ENCODE measurements at places on chromosomes 3 and 15.
A peak's percentile ranks its signal among the peaks of the same experiment; 100 is the strongest.

- no peak for DNase-seq
Observed at GRCh38 chr3:82293867-82294266, 532.4 kb upstream of the GBE1 start.

- DNase-seq, result no peak
Observed at GRCh38 chr3:127371846-127372245, 84.0 kb upstream of the PRR20G start.

- DNase-seq, result no peak
Observed at GRCh38 chr3:52447512-52448355, 2.8 kb upstream of the SEMA3G start.

DNA sequence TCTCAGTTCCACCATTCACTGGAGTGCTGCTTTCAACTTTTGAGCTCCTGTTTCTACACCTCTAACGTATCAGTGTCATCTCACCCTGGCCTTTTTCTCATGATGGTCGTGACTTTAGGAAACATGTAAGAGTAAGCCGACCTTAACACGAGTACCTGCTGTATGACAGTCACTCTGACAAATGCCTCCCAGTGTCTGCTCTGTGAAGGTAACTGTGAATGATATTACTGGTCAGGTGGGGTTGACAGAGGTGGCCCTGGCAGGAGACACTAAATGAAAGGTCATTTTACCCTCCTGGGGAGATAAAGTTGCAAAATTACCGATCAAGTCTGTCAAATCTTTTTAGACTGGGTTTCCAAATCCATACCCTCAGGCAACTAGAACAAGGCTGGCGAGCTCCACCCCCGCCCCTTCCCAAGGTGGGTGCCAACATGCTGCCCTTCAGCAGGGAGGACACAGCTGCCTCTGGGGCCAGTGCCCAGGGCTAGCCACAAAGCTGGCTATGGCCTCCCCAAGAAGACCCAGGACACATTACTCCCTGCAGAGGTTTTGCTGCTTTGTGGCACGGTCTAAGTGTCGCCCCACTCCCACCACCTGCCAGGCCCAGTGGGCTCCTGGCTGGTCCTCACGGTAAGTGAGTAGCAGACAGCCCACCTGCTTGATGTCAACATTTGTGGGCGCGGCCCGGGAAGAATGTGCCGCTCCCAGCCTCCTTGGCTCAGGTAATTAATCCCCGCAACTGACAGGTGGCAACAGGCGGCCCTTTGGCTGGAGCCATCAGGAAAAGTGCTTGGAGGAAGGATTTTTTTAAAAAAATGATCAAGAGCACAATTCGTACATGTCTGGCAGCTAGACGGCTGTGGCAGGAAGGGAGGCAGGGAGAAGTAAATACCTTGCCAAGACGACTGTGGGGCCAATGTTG lies 211.8 kb downstream of the TP63 start:
- no peak for DNase-seq

GRCh38 chr3:171494457-171495109 lies 34.4 kb upstream of the TNIK start:
- DNase-seq, result no peak

DNA sequence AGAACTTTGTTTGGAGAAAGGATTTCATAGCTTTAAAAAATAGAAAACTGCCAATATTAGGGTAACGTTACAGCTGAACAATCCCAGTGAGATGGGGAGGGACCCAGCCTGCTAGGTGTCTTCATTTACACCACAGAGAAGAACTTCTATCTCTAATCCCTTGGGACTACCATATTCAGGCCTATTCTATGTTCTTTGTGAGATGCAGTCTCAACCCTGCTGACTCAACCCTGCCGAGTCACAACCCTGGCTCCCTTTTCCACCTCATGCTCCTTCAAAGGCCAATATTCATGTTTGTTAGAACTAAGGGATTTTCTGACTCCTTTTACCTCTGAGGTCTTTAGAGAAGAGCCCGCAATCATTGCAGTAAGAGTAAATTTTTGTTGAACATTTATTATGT lies 350.5 kb downstream of the EPHB1 start:
- no peak for DNase-seq

GRCh38 chr3:90010341-90010740 lies 902.9 kb downstream of the EPHA3 start:
- DNase-seq, result no peak

DNA sequence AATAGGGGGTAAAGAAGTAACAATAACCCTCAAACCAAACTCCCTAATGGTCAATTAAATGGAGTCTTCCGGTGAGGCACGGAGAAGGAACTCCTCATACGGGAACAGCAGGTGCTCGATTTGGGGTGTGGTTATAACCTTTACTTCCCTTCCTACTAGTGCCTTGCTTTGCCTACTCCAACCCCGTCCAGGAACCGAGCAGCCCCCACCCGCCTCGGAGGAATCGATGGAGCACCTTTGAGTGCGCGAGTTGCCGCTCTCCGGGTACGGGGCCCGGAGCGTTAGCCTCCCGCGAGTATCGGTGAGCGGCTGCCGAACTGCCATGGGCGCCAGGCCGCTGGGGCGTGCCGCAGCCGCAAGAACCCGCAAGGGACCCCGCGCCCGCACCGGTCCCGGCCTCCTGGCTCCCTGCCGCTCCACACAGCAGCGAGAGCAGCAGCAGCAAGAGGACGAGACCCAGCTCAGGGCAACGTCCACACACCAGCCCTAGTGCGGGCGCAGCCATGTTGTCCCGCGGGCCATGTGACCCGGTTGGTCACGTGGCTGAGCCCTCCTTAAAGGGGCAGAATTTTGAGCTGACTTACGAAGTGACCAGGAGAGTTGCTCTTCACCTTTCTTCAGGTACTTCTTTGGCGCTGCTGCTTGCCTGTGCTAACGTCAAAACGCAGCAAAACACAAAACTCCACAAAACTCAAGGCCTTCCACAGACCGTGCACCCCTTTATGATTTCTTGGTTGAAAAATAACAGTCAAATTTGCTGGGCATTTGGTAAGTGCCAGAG lies at the start of gene SUMF1:
Gene SUMF1 (minus strand): TSS at position 529 of the 781 bp plus-strand sequence. CDS start 24 bp downstream, at position 505.
- peak; percentile 68 for DNase-seq

GRCh38 chr3:120113128-120114116 lies 19.2 kb upstream of the GSK3B start:
- no peak for DNase-seq

DNA sequence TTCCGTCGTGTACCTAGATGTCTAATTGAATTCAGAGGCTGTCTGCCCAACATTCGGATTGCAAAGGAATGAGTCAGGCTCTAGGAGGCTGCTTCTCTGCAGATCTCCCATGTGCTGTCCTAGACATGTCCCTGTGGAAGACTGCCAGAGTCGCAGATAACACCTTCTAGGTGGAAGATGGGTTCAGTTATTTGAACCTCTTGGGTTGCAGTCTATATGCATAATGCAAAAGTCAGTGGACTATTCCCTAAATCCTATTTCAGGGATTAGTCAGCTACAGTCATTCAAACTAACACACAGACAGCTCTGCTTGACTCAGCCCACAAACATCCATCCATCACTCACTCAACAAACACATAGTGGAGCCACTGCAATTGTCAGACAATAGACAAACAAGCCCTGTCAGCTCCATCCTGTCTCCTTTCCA lies 300.0 kb upstream of the CTNNB1 start:
- DNase-seq, result no peak

- no peak for DNase-seq
Observed at GRCh38 chr15:59867086-59867855, 136.8 kb upstream of the FOXB1 start.

GRCh38 chr15:78492872-78493271 lies 14.5 kb upstream of the HYKK start:
- no peak for DNase-seq

- no peak for DNase-seq
Observed at GRCh38 chr3:169508426-169508825, 155.1 kb downstream of the MECOM start.

DNA sequence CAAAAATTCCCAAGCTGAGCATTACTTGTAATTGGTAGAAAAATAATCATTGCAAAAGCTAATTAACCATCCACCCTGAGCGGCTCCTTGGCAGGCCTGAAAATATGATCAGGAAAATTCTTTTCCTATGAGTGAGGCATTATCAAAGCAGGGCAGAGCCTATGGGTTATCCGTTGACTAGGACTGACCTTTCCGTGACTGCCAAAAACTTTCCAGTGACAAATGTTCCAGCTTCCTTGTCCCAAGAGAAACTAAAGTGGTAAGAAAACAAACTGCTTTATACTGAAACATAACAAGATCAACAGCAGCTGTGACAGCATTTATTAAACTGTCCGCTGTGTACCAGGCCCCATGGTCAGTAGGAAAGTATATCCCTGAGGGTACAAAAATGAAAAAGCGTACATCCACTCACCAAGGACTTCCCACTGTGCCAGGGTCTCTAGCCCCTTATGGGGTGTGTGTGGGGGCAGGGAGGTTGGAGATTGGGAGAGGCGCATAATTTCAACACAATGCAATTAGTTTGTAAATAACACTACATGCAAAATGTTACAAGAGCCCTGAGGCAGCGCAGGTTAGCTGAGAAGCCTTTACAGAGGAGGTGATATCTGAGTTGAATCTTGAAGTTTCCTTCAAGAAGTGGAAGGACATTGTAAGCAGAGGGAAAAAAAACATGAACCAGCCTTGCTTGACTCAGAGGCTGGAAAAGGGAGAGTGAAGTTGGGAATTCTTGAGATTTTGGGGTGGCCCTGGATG lies 8.5 kb downstream of the LIPC start:
- DNase-seq, result no peak

DNA sequence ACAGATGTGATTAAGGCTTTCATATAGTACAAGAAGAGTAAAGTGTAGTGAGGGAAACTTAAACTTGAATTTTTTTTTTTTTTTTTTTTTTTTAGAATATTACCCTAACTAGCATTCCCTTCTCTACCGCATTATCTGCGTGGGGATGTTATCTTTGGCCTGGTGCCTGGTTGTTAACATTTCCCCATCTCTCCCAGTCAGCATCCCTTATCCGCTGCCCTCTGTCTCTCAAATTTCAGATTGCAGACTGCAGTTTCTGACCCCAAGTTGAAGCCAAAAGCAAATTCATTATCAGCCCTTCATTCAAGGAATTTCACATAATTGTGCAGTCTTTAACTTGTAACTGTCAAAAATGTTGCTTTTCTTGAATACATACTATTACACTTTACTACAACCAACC lies 353.0 kb downstream of the PLOD2 start:
- DNase-seq, result no peak

DNA sequence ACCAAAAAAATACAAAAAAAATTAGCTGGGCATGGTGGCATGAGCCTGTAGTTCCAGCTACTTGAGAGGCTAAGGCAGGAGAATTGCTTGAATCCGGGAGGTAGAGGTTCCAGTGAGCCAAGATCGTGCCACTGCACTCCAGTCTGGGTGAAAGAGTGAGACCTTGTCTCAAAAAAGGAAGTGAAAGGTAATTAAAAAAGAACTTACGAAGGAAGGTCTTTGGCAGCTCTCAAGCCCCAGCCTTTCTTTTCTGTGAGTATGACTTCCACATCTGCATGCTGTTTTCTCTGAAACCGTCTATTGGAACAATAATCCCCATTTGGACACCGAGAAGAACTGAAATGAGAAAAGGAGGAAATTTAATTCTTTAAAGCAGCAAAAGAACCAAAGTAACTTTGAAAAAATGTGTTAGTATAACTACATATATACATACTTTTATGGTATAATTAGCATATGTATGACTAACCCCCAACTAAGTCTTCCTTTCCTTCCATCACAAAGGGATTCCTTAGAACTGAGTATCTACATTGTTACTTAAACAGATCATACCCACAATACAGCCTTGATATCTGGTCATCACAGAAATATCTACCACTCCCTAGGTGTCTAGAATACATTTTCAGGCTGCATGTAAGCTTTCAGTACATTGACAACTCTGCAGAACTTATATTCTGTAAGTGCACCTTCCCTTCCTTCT lies 50.1 kb downstream of the SETD2 start:
- no peak for DNase-seq

DNA sequence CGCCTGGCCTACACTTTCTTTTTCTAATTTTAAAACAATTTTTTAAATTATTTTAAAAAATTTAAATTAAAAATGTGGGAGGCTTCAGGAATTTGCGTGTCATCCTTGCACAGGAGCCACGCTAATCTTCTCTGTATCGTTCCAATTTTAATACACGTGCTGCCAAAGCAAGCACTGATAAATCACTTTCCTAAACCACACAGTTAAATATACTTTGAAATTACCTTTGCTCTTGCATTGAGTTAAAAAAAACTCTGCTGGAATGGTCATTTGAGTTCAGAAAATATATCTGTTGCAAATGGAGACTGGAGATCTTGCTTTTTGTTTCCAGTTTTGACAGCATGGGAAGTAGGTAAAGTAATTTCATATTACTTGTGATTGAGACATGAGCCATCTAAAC lies 23.6 kb downstream of the GATM start:
- DNase-seq, result no peak

DNA sequence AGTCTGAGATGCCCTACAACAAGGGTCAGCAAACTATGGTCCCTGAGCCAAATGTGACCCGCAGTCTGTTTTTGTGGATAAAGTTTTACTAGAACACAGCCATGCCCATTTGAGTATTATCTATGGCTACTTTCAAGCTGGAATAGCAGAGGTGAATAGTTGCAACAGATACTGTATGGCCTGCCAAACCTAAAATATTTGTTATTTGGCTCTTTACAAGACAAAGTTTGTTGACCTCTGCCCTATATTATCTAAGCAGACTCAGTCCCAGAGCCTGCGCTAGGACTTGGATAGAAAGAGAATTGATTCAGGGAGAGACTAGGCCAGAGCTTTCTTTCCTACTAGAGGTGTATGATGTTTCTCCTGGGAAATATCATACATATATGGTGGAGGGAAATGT lies 81.7 kb upstream of the NMNAT3 start:
- no peak for DNase-seq

- DNase-seq, result no peak
Observed at GRCh38 chr3:186277268-186277909, 84.6 kb downstream of the DGKG start.

DNA sequence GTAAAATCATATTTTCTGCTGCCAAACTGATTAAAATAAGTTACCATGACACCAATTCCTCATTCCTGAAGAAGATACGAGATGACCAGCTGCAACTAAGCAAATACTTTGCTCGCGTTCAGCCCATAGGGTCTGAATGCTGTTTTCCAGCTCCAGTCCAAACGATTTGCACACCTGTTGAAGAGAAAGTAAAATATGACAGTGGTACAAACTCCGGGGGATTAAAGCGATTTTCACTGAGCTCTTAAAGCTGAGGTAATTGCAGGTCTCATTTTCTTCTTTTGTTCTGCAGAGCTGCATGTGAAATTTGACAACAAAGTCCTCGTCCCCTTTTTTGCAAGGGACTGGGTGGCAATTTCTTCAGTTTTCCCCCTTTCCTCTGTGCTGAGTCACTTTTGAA lies 118.4 kb downstream of the NR2F2 start:
- no peak for DNase-seq

- DNase-seq, result no peak
Observed at GRCh38 chr3:114071786-114072185, 15.2 kb downstream of the QTRT2 start.

- DNase-seq, result no peak
Observed at GRCh38 chr3:80263260-80263659, 495.5 kb upstream of the ROBO1 start.

Measured in CD4-positive, alpha-beta T cell treated with Interleukin-15 for 1 hour (primary cell).